ENCODE measurements at places on chromosomes 7 and 10.
A peak's percentile ranks its signal among the peaks of the same experiment; 100 is the strongest.

- DNase-seq = no peak
Measured at GRCh38 chr10:15238555-15239335, 70.3 kb upstream of the NMT2 start.

DNA sequence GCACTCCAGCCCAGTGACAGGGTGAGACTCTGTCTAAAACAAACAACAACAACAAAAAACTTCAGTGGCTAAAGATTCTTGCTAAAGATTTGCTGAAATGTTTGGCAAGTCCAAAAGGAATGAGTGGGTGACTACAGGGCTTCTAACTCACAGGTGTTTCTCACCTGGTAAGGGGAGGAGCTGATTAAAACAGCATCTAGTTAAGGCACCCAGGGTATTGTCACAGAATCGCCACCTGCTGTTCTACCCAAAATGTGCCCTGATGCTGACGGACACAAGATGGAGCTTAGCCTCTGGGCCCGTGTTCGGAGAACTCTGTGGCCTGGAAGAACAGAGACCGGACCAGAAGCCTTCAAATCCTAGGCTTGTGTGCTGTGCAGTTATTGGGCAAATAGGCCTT is 336.0 kb upstream of the GALNT17 start:
- no peak for DNase-seq

GRCh38 chr7:94763268-94763667 is 107.3 kb upstream of the SGCE start:
- DNase-seq = no peak

DNA sequence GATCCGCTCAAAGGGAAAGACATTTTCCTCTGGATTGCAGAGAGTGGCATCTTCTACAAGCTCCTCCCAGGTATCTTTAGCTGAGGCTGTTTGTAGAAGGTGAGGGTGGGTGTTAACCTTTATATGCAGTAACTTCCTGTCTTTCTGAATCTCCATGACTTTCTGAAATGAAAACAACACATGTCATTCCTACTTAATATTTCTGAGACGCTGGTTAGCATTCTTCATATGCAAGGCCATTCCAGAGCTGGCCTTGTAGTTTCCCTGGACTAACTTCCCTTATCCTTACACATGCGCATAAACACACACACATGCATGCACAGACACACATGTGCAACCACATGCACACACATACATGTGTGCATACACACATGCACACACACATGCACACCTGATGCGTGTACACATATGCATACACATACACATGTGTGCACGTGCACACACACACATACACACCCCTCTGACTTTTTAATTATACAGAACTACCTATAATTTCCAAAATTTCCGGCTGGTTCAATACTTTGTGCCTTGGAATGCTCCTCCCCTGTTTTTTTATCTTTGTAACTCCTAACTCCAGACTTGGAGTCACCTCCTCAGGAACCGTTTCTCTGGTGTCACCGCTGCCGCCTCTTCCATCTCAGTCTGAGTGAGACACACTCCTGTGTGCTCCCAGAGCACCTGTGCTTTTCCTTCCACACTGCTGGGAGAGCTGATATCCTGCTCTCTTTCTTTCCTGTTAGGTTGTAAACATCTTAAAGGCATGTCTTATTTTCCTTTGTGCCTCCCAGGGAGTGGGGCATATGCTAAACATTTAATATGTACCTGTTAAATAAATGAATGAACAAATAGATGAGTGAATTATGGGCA is 55.2 kb downstream of the LRRC18 start:
- DNase-seq = no peak

GRCh38 chr10:14583252-14583651 is 191.4 kb downstream of the FAM107B start:
- no peak for DNase-seq

- DNase-seq = no peak
Measured at GRCh38 chr10:43260117-43260761, 6.6 kb downstream of the RASGEF1A start.

DNA sequence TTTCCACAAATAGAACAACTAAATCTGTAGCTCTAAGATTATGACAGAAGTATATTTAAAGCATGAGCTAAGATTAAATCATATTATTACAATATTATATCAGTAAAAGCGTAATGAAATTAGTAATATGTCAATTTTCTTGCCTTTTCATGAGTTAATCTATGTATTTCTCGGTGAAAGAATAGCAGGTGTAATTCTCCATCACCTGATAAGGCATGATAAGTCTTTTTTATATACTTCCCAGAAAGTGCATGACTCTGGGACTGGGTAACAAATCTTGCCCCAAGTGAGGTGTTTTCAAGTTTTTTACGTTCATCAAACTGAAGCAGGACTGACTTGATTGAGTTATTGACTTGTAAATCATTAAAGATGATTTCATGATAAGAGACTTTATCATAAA is 100.5 kb downstream of the HECW1 start:
- no peak for DNase-seq

GRCh38 chr10:110704906-110705476 is 60.9 kb downstream of the RBM20 start:
- no peak for DNase-seq

- no peak for DNase-seq
Measured at GRCh38 chr10:16352146-16352545, 84.7 kb upstream of the PTER start.

DNA sequence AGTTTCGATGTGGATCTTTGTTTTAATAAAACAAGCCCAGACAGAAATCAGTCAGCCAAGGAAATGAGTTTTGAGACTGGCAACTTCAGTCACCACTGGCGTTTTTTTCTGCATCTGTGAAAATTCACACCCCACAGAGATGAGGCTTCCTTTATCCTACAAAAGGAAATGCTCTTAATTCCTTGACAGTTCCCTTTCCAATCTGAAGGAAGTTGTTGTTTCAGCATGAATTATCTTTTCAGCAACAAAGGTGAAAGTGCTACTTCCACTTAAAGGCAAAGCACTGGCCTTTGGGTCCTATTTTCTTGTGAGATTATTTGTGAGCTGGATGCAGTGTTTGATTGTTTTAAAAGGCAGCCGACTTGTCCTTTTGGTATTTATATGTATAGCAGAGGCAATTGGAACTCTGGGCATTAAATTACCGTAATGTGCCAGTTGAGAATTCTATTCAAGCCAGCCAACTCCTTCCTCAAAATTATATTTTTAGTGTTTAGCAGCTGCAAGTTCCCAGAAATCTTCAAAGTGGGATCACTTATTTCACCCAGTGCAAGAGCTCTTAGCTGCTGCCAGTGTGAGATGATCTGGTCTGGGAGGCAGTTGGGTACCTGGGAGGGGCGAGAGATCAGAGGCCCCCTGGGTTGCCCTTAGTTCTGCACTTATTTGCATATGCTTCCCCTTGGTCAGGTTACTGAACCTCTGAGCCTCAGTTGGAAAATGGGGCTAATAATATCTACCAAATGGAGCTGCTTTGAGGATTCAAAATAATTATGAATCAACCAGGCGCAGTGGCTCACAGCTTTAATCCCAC is 427.1 kb downstream of the GALNT17 start:
- DNase-seq = no peak

GRCh38 chr10:124040451-124041188 is 52.8 kb downstream of the CHST15 start:
- DNase-seq = peak; percentile 42

GRCh38 chr10:109894516-109894915 is 28.8 kb downstream of the XPNPEP1 start:
- peak; percentile 76 for DNase-seq

GRCh38 chr7:20095436-20095835 is 121.7 kb downstream of the MACC1 start:
- DNase-seq = no peak

DNA sequence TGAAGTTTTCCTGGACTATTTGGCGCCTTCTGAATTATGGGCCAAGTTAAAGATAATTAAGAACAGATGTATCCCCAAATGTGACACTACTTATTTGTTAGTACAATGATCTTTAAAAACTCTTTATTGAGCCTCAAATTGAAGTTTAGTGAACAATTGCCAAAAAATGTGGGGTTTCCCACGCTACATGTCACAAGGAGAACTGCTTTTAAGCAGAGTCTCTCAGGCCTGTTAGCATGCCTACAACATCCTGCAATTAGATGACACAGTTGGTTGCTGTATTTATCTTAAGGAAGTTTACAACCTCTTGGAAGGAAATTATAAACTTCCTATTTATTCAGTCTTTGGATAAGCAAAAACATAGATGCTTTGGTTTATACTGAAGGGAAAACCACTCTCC is 733.0 kb downstream of the TNS3 start:
- no peak for DNase-seq

- DNase-seq = no peak
Measured at GRCh38 chr7:155964543-155964942, 152.3 kb upstream of the SHH start.

DNA sequence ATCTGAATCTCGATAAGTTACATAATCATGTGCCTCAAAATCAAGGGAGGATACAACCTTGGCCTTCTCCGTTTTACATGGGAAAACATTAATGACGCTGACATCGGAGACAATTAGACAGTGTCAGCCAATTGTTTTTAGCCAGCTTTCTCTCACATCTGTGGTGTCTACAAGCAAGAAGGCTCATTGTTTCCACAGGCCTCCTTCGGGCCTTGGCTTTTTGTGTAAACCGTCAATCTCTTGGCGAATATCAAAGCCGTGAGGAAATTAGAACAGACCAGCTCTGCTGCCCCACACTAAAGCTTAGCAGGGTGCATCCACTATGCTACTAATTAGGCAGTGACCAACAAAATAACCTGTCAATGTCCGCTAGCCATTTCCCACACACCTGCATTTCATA is 43.2 kb downstream of the VAX1 start:
- DNase-seq = peak; percentile 97

- DNase-seq = no peak
Measured at GRCh38 chr7:121429798-121430197, 33.7 kb upstream of the FAM3C start.

- DNase-seq = no peak
Measured at GRCh38 chr10:84241185-84241790, at the start of gene LRIT1. LRIT1 (minus strand) TSS chr10:84241546; CDS start chr10:84241439, 107 bp downstream.

Measured in pons (tissue), 1 donor.